Sigmoid colon (tissue), 7 donors: ENCODE measurements at places on chromosomes 2 and 18. TPM values are rescaled to one million over a fixed set of nuclear protein-coding genes. Genes with fewer than 3 reads are reported as not detected.

Gene RBFA
- 20.2 TPM for total RNA-seq

GRCh38 chr2:109452318-109453305, 161.2 kb downstream of the SEPTIN10 start:
- H3K27me3 ChIP-seq: no peaks in the 10 kb centered on the region
- H3K36me3 ChIP-seq: no peaks in the 10 kb centered on the region
- H3K4me1 ChIP-seq: no peaks in the 10 kb centered on the region
- no peak overlapping the region for H3K27ac ChIP-seq
- DNase-seq: peak; percentile 52

DNA sequence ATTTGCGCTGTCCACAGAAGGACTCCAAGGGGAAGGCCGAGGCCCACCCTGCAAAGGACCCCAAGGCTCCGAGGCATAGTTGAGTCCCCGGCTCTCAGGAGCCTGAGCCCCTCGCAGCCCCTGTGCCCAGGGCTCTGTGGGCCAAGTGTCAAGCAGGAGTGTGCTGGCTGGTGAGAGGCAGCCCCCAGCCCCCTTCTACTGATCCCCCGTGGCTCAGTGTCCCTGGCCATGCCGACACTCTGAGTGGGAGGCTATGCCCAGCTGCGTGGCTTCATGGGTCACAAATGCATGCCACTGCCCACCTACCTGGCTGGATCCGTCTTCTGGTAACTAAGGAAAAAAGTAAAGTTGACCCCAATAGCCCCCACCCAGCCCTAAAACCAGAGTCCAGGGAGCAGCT, 172.7 kb downstream of the TNS1 start:
- peak overlapping the region; percentile 85 for H3K27ac ChIP-seq
- H3K36me3 ChIP-seq: peaks cover 95% of the 10 kb centered on the region
- no peak overlapping the region for H3K4me3 ChIP-seq
- H3K27me3 ChIP-seq: no peaks in the 10 kb centered on the region

DNA sequence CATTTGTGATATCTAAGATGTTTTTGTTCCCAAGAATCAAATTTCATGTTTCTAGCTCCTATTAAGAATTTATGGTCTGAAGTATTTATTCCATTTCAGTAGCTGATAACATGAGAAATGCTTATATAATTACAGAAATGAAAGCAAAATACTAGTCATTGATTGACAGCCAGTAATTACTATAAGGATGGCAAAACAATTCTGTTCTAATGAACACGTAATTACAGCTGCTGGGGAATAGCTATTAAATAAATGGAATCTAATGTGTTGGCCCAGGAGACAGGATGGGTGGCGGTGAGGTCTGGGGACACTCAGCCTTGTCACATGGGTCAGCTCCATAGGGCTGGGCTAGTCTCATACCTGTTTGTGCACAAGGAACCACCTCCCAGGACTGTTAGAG, 263.5 kb downstream of the FHOD3 start:
- H3K36me3 ChIP-seq: no peaks in the 10 kb centered on the region
- no peak overlapping the region for H3K4me3 ChIP-seq
- H3K27ac ChIP-seq: no peak overlapping the region
- no peak for DNase-seq
- H3K27me3 ChIP-seq: no peaks in the 10 kb centered on the region

Gene HK2
- 1.4 TPM for total RNA-seq

Gene ADD2
- total RNA-seq: 4.3 TPM

Gene UGT1A9
- total RNA-seq: not detected

DNA sequence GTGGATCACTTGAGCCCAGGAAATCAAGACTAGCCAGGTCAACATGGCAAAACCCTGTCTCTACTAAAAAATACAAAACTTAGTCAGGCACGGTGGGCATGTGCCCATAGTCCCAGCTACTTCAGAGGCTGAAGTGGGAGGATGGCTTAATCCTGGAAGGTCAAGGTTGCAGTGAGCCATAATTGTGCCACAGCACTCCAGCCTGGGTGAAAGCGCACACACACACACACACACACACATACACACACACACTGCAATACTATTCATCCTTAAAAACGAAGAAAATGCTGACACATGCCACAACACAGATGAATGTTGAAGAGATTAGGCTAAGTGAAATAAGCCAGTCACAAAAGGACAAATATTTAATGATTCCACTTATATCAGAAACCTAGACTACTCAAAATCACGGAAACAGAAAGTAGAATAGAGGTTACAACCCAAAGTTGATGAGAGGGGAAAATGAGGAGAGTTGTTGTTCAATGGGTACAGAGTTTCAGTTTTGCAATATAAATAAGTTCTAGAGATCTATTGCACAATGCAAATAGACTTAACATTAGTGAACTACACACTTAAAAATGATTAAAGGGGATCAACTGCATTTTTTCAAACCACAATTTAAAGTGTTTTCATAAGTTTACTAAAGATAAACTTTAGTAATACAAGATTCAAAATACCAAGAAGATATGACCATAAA, 114.5 kb downstream of the USP34 start:
- no peak for DNase-seq
- H3K4me3 ChIP-seq: no peak overlapping the region
- H3K4me1 ChIP-seq: no peaks in the 10 kb centered on the region
- no peaks in the 10 kb centered on the region for H3K36me3 ChIP-seq
- H3K27ac ChIP-seq: no peak overlapping the region
- no peaks in the 10 kb centered on the region for H3K27me3 ChIP-seq

Gene FAM110C
- not detected for total RNA-seq

Gene PSMG2
- 100 TPM for total RNA-seq

- peaks cover 11% of the 10 kb centered on the region for H3K27me3 ChIP-seq
- peak overlapping the region; percentile 67 for H3K4me3 ChIP-seq
- peaks cover 20% of the 10 kb centered on the region for H3K4me1 ChIP-seq
- H3K36me3 ChIP-seq: no peaks in the 10 kb centered on the region
- no peak overlapping the region for H3K27ac ChIP-seq
Observed at GRCh38 chr2:212536817-212537725, 1.5 kb downstream of the ERBB4 start.

DNA sequence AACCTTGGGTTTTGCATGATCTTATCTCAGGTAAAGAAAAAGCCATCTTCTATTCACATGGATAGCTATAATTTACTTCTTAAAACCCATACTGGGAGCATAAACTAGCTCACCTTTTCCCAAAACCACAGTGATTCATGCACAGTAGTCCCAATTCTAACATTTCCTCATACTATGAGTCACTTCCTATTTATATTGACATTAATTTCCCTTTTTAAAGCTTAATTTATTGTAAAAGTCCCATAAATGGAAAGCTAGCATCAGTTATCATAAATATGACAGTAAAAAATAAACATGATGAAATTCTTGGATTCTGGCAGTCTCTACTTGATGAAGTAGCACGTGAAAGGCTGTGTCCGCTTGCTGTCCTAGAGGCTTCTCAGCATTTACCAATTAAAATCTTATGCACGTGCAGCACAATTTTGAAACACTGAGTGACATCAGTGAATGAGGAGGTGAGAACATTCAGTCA, 180.1 kb downstream of the CDH2 start:
- H3K36me3 ChIP-seq: no peaks in the 10 kb centered on the region
- no peaks in the 10 kb centered on the region for H3K4me1 ChIP-seq
- no peak for DNase-seq
- H3K4me3 ChIP-seq: no peak overlapping the region

GRCh38 chr18:2480536-2480935, 90.8 kb downstream of the METTL4 start:
- no peak overlapping the region for H3K27ac ChIP-seq
- H3K4me1 ChIP-seq: no peaks in the 10 kb centered on the region
- H3K36me3 ChIP-seq: no peaks in the 10 kb centered on the region
- H3K27me3 ChIP-seq: no peaks in the 10 kb centered on the region
- no peak overlapping the region for H3K4me3 ChIP-seq

Gene VWC2L
- 0.28 TPM for total RNA-seq

Gene CD28
- total RNA-seq: 1.1 TPM

DNA sequence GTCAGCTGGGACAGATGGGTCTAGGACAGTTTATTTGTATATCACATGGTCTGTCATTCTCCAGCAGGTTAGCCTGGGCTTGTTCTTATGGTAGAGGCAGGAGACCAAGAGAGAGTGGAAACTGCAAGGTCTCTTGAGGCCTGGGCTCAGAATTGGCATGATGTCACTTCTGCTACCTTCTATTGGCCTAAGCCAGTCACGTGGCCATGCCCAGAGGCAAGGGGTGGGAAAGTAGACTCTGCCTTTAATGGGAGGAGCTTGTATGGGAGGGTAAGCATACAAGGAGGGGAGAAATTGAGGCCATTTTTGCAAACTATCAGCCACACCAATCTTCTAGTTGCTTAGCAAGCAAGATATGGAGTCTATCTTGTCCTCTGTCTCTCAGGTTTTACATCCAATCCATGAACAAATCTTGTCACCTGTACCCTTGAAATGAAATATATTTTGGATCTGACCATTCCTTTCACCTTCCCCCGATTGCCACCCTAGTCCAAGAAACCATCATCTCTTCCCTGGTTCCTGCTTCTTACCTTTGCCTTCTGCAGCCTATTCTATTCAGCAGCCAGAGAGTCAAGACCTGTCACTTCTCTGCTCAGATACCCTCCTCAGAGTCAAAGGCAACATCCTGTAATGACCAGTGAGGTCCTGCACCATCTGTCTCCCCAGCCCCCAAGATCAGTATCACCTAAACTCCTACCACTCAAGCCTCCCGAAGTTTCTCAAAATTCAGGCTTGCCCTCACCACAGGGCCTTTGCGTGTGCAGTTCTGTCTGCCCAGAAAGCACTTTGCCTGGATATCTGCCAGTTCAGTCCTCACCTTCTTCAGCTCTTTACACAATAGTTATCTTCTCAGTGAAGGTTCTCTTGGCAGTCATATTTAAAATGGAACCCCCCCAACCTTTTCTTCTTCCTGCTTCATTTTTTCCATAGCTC, 240.0 kb downstream of the LOXHD1 start:
- H3K27ac ChIP-seq: peak overlapping the region; percentile 3
- H3K27me3 ChIP-seq: no peaks in the 10 kb centered on the region
- peaks cover 40% of the 10 kb centered on the region for H3K4me1 ChIP-seq

Gene MAL
- 11.1 TPM for total RNA-seq

GRCh38 chr2:231411831-231412617, 16.5 kb downstream of the B3GNT7 start:
- H3K4me1 ChIP-seq: peaks cover 12% of the 10 kb centered on the region
- peak overlapping the region; percentile 73 for H3K4me3 ChIP-seq
- peak overlapping the region; percentile 70 for H3K27ac ChIP-seq

Gene UCN
- 1.6 TPM for total RNA-seq

Gene SPHKAP
- 0.41 TPM for total RNA-seq

DNA sequence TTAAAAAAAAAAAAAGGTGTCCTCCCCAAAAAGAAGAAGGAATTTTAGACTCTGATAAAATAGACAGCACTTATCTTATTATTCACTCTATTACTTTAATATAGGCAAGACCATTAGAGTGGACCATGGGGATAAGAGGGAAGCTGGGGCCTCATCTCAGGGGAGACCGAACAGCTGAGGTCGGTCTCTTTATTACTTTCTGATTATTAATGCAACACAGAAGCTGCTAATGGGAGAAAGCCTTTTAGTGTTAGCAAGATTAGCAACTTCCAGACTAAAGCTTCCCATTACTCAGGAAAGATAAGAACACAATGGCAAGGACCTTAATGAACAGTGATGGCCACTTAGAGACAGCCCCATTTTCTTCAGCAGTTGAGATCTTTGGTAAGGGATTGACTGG, 135.5 kb downstream of the TMEFF2 start:
- H3K27me3 ChIP-seq: no peaks in the 10 kb centered on the region
- no peak overlapping the region for H3K27ac ChIP-seq
- no peaks in the 10 kb centered on the region for H3K4me1 ChIP-seq
- DNase-seq: no peak
- no peak overlapping the region for H3K4me3 ChIP-seq

DNA sequence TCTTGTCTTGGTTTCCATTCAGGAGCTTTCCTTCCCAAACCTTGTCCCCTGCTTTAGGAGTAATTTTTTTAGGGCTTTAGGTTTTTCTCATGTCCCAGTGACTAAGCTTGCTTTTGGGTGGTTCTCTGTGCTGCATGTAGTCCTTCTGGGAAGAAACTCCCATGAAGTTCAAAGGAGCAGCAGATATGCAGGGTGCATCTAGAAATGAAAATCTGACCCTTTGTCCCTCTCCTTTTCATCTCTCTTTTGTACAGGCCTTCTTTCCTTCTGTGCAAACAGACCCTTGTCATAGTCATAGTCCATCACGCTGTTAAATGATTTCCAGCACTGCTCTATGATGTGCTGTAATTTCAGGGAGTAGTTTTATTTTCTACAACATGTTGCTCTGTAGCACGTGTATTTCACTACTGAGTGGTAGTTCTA, 20.4 kb downstream of the FMNL2 start:
- H3K4me1 ChIP-seq: peaks cover 6% of the 10 kb centered on the region
- H3K27me3 ChIP-seq: no peaks in the 10 kb centered on the region
- H3K36me3 ChIP-seq: no peaks in the 10 kb centered on the region
- no peak overlapping the region for H3K27ac ChIP-seq

DNA sequence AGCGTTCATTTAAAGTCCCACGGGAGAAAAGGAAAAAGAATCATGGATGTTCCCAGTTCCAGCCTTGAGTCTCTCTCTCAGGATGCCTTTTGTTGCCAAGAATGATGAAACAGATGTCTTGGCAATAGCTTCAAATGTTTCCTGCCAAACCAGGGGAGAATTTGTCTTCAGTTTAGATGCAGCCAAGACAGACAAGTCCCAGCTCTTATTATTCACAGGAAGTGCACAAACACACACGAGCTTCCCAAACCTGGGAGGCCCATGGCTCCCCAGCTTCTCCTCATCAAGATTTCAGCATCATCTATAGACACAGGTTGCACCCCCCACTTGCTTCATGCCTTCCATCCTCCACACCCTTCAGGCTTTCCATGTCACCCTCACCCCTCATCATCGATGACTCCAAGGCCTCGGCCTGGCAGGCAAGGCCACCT, 45.9 kb downstream of the HS1BP3 start:
- H3K4me3 ChIP-seq: no peak overlapping the region
- no peaks in the 10 kb centered on the region for H3K4me1 ChIP-seq
- no peaks in the 10 kb centered on the region for H3K27me3 ChIP-seq
- H3K36me3 ChIP-seq: no peaks in the 10 kb centered on the region

DNA sequence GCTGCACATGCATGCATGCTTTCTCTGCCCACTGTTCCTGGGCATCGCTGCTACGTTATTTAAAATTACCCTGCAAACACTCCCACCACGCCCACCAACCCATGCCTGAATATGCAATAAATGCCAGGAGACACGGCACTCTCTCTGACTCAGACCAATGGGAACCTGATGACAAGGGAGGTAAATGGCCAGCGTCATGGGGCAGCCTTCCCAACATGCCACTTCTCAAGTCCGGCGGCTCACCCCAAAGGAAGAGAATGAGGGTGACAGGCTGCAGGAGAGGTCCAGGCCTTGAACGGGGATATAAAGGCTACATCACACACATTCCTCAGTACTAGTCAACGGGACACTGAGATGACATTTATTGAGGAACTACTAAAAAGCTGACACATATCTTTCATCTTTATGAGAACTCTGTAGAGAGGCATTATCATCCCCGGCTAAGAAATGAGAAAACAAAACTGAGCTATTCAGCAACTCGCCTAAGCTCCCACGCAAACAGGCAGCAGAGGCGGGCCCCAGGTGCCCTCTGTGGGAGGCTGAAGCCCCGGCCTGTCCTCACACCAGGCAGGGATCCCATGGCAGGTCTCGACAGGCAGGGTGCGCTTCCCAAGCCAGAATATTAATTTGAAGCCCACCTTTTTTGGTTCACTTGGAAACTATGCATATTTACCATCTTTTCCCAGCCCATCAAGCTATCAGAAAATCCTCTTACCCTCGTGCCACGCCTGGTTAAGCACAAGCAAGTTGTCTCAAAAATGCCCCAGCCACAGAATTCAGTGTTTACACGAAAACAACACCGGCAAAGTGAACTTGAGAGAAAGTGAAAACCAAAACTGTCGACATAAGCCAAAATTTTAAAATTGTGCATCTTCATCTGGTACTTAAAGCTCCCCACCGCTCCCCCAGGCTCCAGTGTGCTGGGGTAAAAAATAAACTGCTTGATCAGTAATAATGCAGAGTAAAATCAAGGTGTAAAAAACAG, 166.3 kb downstream of the HDAC4 start:
- H3K27me3 ChIP-seq: no peaks in the 10 kb centered on the region
- peaks cover 6% of the 10 kb centered on the region for H3K36me3 ChIP-seq
- H3K4me1 ChIP-seq: peaks cover 55% of the 10 kb centered on the region
- H3K4me3 ChIP-seq: no peak overlapping the region

Gene TNFRSF11A
- 2.1 TPM for total RNA-seq

Gene CXXC1
- total RNA-seq: 49.0 TPM
